Activated naive CD8-positive, alpha-beta T cell treated with anti-CD3 and anti-CD28 coated beads, Interleukin-2, amount 10 ng/mL, durations not matched to agents 7 days and 5 days (primary cell): ENCODE measurements at places on chromosomes 4 and X.

GRCh38 chr4:32022071-32022470 lies 1301.9 kb downstream of the PCDH7 start:
- no peak for DNase-seq

DNA sequence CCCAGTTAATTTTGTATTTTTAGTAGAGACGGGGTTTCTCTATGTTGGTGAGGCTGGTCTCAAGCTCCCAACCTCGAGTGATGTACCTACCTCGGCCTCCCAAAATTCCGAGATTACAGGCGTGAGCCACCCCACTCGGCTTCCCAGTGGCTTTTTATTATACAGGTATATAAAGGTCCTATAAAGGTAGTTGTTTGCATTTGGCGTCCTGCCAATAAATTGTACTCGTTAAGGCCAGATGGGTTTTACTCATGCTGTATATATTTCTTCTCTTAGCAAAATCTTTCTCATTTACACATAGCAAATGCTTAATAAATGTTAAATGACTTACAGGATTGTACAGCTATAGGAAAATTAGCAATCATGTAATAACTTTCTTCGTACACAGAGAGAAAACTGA lies 6.9 kb downstream of the SHROOM3 start:
- DNase-seq = no peak

DNA sequence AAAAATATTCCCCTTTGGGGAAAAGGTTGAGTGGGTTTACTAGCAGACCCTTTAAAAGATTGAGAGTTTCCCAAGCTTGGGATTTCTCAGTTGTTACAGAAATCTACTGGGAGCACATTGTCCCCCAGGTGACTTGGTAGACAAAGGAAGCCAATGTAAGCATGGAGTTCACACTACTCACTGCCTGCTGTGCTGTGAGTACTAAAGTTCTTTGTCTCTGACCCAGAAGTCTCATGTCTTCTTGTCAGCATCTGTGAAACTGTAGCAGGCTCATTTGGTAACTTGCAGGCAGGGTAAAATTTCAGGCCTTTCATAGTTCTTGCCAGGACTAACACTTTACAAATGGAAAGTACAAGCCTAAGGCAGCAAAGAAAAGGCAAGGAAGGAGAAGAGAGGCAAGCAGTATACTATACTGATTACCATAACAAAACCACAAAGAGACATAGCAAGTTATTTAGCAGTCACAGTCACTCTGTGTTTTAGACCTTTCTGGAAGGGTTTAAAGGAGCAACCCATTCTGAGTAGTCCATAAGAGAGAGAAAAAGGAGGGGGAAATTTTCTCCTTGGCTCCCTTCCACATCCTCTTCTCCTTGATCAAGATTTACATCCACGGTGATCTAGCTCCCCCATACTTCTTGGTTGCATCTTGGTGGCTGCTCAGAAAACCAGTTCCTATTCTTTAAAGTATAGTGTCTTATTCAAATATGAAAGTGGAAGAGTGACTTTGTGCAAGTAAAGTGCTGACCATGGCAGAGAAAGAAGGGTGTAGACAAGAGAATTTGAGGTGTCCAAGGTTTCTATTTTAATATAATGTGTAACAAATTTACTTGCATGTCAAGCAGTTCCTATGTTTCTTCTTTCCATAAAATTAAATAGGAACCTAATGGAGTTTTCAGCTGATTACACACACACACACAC lies 160.0 kb upstream of the PDE5A start:
- DNase-seq = no peak

DNA sequence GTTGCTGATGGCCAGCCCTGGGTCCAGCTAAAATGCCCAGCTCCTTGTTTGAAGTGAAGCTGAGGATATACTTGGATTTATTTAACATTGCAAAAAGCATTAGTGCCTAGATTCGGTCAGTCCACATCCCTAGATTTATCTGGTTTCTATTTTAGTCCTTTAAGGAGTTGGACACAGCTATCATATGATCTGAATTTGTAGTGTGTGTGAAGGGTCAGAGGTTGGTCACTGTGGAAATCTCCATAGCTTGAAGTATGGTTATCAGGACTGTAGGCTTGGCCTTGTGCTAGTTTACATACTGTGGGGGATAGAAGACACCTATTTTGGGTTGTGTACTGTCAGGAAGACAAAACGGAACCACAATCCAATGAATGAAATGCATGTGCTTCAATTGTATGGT lies 28.8 kb downstream of the NLGN3 start:
- DNase-seq = no peak

DNA sequence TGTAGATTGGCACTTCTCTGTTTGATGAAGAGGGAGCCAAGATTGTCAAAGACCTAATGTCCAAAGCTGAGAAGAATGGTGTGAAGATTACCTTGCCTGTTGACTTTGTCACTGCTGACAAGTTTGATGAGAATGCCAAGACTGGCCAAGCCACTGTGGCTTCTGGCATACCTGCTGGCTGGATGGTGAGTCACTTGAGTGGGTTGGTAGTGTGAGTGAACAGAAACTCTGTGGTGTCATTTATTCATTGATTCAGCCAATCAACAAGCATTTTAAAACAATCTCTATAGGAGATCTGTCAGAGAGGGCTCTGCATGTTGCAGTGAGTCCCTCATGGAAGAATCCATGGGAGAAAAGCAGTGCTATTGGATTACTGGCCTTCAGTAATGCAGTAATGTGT lies 16.3 kb downstream of the TAF9B start:
- no peak for DNase-seq

GRCh38 chr4:77922158-77923094 lies 59.8 kb downstream of the MRPL1 start:
- no peak for DNase-seq

GRCh38 chr4:127533028-127533700 lies 99.6 kb upstream of the INTU start:
- no peak for DNase-seq

DNA sequence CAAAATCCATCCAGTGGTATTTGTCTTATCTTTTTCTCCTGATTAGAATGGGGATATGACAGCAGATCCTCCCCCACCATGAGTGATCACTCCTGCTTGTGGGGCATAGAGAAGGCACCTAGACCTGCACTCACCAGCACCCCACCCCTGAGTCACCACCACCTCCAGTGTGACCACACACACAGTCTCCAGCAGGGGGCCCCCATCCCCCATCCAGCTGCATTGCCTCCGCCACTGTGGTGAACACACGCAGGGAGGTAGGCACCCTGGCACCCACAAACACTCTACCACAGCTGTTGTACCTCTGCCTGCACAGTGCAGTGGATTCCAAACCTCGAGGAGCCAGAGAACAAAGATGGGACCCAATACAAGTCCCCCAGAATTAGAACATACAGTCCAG lies 9.0 kb upstream of the MAGEA8 start:
- peak; percentile 69 for DNase-seq

- DNase-seq = no peak
Observed at GRCh38 chrX:143094417-143095023, 68.8 kb downstream of the SPANXN4 start.

GRCh38 chr4:8211251-8211650 lies 12.2 kb downstream of the SH3TC1 start:
- DNase-seq = no peak

- DNase-seq = peak; percentile 46
Observed at GRCh38 chr4:140052050-140052449, 101.9 kb downstream of the MAML3 start.

DNA sequence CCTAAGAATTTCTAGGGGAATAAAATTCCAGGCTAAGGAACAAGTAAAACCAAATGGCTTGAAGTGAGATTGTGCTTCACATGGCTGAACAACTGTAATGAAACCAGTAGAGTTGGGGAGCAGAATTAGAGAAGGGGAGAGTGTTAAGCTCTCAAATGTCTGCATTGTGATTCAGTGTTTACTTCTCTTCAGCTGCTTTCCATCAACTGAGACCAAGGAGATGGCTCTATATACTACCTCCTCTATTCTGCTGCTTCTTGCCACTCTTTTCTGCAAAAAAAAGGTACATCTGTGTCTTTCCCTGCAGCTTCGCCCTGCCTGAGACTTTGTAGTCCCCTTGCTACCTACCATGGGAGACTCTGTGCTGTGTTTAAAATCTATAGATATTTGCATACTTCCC lies 73.5 kb downstream of the WDFY3 start:
- DNase-seq = no peak

DNA sequence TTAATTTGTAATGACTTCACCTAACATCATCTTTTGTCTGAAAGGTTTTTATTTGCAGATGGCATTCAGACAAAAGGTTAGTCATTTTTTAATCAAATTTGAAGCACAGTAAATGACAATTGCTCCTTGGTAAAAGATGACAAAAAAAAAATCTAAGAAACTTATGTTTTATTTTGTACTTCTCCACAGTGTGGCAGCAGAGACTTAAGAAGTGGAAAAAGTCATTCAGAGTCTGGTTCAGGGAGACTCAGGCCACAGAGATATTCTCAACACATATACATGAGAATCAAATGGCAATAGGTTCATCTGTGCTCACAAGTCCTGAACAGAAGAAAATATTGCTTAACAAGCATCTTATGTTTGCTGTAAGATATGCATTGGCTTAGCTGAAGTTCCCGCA lies 436.2 kb downstream of the KCNIP4 start:
- DNase-seq = no peak

- DNase-seq = no peak
Observed at GRCh38 chr4:123278755-123279154, 117.8 kb upstream of the SPRY1 start.

GRCh38 chrX:43717161-43717560 lies 61.1 kb downstream of the MAOA start:
- DNase-seq = no peak

DNA sequence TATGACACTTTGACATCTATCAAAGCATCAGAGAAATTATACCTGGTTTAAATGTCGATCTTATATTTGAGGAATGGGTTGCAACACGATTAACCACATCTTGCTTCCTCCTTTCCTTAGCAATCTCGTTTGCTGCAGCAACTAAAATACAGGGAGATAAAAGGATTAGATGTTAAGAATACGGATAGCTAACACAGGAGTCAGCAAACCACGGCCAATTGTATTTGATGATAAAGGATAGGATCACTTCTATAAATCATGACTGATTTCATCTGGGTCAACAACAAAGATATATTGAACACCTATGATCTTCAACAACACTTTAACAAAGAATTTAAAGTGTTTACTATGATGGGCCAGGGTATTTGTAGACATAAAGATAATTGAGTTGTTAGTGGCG lies 5.0 kb downstream of the MAP7D3 start:
- no peak for DNase-seq

GRCh38 chr4:92359491-92359890 lies 55.7 kb downstream of the GRID2 start:
- no peak for DNase-seq

DNA sequence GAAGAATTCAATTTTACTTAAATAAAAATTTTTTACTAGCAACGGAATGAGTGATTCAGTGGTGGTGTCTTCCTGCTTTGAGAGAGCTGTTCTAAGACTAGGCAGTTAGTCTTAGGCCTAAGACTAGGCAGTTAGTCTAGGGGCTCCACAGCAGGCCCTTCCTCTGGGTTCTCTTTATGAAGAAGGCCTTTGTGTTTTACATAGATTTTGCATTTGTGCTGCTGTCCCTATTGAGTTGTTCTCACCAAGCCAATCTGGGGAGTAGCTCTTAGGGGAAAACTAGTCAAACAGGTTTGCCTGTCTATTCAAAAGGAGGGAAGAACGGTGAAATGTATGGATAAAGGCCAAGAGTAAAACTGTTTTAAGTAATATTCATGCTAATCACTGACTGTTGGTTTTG lies 7.6 kb downstream of the UGT8 start:
- no peak for DNase-seq

DNA sequence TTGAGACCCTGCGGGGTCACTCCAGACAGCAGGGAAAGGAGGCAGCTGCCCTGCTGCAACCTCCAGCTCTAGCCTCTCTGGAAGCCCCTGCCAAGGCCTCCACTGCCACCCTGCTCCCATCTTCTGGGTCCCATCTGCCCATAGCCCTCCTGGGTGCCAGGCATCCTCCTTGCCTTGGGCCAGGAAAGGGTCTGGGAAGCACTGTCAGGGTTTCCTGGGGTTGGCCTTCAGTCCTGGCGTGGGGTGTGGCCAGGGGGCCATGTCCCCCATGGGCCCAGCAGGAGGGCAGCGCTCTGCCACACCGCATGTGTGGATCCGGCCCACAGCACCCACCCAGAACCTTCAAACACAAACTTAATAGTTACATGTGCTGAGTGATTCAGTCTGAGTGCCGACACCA lies 3.4 kb upstream of the CPLX1 start:
- DNase-seq = no peak

DNA sequence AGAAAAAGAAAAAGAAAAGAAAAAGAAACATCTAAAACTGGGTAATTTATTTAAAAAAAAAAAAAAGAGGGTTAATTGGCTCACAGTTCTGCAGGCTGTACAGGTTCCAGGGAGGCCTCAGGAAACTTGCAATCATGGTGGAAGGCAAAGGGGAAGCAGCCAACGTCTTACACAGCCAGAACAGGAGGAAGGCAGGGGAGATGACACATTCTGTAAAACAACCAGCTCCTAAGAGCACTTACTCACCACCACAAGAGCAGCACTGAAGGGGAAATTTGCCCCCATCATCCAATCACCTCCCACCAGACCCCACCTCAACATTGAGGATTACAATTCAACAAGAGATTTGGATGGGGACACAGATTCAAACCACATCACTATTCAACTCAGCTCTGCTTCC lies 36.8 kb upstream of the TMEM184C start:
- no peak for DNase-seq

- no peak for DNase-seq
Observed at GRCh38 chr4:77960367-77960766, 96.8 kb upstream of the FRAS1 start.

GRCh38 chr4:74353858-74354257 lies 11.1 kb upstream of the EREG start:
- DNase-seq = no peak

DNA sequence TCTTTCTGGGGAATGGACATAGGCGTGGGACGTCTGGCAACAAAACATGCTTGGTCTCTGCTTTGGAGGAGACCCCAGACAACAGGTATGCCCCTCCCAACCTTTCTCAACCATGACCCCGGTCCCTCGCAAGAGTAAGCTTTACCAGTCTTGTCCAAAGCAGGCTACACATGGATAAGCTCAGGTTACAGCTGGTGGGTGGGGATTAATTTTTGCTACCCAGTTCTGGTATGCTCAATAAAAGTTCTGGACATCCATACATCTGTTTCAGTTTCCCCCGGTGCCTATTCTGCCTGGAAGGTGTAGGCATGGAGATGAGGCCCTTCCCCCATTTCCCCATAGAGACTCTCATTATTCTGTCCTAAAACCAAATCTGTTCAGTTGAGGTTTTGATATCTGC lies 54.5 kb upstream of the NOCT start:
- no peak for DNase-seq

DNA sequence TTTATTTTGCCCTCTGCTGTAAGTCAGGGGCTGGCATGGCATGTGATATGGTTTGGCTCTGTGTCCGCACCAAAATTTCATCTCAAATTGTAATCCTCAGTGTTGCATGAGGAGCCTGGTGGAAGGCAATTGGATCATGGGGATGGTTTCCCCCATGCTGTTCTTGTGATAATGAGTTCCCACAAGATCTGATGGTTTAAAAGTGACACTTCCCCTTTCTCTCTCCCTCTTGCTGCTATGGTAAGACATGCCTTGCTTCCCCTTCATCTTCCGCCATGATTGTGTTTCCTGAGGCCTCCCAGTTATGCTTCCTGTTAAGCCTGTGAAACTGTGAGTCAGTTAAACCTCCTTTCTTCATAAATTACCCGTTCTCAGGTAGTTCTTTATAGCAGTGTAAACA lies 72.0 kb upstream of the MSX1 start:
- no peak for DNase-seq
